ENCODE measurements at places on chromosomes 5 and 9.

- no peak for DNase-seq
Measured at GRCh38 chr5:171391996-171392577, 4.4 kb downstream of the NPM1 start.

DNA sequence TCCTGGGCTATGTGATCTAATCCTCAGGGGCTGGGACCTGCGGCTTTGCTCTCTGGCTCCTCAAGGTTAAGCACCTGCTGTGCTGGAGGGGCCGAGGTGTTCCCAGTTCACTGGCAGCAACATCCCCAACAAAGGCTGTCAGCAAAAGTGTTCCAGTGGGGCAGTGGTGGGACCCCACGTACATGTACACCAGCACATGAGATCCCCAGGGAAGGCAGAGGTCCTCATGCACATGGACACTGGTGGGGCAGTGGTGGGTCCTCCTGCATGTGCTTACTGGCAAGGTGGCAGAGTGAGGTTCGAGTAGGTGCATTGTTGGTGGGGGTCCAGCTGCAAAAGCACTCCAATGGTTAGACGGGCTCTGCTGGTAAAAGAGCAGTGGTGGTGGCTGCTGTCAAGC lies 255.6 kb upstream of the MPDZ start:
- DNase-seq: no peak

DNA sequence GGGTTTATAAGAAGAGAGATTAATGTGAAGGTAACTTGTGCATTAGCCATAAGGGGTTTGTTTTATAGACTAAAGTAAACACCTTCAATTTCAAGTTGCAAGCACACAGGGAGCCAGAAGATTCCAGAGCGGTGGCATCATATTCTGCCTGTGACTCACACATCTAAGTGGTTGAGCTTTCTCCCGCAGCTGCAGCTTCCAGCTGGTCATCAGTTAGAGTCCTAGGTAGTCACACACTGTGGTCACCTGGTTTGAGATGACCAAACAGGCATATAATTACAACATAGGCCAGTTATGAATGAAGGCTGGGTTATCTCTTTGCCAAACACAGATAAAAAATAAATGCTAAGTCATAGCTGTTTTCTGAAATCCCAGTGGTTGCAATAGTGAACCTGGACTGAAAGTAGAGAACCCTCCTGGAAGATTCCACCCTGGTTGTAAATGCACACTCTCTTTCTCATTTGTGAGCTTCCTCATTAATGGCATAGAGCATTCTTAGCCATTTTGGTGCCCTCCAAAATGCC lies 171.3 kb downstream of the GDNF start:
- no peak for DNase-seq

DNA sequence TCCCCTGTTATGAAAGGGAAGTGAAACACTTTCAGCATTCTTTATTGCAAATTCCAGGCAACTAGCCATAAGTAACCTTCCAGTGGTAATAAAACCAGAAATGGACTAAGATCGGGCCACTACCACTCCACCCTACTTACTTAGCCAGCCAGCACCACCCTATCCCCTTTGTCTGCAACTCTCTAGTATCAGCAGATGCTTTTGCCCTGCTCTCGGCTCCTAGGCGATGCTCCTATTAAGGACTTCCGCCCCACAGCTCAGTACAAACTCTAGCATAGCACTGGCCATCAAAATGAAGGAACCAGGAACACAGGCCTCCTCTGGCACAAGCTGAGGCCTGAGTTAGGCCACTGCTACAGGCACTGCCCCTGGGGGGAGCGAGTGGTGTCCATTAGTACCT lies 81.2 kb downstream of the GLDC start:
- no peak for DNase-seq

DNA sequence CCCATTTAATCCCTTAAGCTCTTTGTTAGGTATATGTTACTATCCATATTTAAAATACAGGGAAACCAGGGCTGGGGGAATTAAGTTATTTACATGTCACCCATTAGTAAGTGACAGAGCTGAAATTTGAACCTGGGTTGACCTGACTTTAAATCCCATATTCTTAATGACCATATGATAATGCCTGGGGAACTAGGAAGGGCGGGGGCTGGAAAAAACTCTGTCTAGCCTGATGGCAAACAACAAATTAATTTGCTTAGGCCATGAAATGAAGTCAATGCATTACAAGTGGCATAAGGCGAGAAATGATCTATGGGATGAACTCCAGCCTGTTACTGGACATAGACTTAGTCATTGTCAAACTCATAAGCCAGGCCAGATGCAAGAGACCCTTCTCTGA lies 325.7 kb upstream of the WWC1 start:
- no peak for DNase-seq

DNA sequence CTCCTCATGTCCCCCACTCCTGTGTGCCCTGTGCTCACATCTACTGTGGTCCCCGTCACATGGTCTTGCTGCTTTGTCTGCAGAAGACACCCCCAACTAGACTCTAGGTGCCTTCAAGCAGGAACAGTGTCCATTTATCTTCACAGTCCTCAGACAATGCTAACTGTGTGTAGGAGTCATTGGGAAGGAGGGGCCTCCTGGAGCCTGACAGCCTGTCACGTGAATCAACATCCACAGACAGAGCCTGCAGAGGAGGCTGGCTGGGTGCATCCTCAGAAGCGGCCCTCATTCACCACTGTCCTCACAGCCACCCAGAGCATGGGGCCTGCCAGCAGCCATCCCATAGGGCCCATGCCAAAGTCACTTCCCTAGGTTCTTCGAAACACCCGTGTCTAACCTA lies 98.7 kb downstream of the MED10 start:
- no peak for DNase-seq

DNA sequence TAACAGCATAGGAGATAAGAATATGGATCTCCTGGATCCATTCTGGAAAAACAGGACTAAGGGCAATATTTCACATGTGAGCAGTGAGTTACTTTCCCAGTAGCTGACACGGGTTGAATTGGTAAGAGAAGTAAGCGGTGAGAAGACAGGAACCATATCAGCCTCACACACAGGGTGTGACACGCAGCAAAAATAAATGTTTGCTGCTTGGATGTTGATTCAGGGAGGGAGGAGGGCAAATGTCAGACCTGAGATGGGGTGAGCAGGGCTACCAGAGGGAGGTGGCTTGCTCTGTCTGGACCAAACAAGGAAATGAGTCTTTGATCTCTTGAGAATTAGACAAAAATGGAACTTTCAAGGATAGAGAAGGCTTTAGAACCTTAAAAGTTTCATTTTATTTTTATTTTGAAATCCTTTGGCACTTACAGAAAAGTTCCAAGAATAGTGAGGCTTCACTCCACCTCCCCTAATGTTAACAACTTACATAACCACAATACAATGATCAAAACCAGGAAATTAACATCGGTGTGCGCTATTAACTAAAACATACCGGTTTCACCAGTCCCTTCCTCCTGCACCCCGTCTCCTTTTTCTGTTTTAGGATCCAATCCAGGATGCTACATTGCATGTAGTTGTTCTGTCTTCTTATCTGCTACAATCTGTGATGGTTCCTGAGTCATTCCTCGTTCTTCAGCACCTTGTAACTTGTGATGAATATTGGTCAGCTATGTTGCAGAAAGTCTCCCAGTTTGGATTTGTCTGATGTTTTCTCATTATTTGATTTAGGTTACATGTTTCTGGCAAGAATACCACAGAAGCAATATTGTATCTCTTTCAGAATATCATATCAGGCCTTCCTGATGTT lies 20.5 kb upstream of the ARHGEF28 start:
- no peak for DNase-seq

DNA sequence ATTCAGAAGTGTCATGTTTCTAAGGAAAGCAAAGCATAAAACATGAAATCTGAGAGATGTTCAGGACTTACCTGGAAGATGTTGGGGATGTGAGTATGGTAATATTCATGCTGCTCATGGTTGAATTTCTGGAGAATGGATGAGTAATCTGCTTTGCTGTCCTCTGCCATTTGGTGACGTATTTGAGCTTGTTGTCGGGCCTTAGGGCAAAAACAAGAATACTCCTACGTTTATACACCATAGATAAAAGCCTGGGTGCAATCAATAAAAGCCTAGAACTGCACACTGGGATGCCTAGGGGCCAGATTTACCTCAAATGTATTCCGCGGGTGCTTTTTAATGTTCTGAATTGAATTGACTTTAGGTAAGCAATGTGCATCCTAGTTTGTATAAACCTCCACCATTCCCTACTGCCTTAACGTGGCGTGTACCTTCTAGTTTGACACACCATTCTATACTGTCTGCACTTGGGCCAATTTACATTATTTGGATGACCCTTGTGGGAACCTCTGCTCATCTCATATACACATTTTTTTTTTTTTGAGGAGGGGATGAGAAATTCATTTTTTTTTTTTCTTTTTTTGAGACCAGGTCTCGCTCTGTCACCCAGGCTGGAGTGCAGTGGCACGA lies 94.4 kb downstream of the USP20 start:
- no peak for DNase-seq

- no peak for DNase-seq
Measured at GRCh38 chr5:141510850-141511601, 22.1 kb downstream of the PCDHGC5 start.

- no peak for DNase-seq
Measured at GRCh38 chr5:147369742-147370374, 135.0 kb downstream of the STK32A start.

GRCh38 chr9:89755821-89756220 lies 151.0 kb downstream of the GADD45G start:
- no peak for DNase-seq

DNA sequence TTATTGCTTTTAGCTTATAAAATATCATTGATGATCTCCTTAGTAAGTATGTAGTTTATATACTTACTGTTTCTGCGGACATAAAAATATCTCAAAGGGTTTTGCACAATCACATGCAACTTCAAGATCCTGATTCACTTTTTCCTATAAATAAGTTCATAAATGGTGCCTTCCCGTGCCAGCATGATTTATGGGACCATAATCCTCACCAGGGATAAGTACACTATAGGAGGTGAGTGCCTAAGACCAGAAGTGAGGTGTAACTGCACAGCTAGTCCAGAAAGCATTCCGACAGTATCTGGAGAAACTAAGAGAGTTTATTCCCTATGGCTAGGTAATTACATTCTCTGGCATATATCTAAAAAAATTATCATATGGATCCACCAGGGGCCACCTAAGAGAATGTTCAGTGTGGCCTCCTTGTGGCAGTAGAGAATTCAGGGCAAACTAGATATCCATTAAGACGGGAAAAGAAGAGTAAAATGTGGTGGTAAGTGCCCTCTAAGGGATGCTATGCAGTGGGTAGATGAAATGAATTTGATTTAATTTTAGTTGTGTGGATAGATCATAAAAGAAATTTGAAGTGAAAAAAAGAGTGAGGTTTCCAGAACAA lies 402.5 kb upstream of the SLC24A2 start:
- DNase-seq: no peak

DNA sequence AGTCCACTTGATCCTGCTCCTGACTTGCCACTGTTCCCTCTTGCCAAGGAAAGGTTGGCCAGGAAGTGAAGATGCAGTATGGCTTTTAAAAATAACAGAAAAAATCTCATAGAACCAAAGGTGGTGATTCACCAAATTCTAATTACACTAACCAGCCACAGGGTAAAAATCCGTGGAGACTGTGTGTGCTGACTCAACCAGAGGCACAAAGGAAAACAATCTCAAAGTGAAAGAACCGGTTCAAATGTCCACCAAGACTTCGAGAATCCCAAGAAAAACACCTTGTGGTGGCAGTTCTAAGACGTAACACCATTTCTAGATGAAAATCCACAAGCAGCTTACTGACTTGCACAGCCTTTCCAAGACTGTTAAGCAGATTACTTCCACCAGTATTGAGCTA lies 279.1 kb downstream of the TLE1 start:
- no peak for DNase-seq

DNA sequence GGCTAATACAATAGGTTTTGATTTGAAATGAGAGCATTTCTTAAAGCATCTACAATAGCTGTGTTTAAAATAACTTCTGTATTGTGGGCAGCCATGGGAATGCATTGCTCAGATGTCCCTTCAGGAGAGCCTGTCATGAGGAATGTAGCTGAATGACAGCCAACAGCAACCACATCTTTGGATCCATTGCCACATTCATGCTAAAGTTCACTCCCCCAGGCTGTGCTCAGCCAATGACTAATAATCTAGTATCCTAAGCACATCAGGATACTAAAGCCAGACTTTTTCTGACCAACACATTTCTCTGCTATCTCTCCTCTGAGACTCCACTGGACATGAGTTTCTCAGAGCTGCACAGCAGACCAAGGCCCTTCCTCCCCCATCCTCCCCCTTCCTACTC lies 45.5 kb downstream of the HTR1A start:
- DNase-seq: no peak

DNA sequence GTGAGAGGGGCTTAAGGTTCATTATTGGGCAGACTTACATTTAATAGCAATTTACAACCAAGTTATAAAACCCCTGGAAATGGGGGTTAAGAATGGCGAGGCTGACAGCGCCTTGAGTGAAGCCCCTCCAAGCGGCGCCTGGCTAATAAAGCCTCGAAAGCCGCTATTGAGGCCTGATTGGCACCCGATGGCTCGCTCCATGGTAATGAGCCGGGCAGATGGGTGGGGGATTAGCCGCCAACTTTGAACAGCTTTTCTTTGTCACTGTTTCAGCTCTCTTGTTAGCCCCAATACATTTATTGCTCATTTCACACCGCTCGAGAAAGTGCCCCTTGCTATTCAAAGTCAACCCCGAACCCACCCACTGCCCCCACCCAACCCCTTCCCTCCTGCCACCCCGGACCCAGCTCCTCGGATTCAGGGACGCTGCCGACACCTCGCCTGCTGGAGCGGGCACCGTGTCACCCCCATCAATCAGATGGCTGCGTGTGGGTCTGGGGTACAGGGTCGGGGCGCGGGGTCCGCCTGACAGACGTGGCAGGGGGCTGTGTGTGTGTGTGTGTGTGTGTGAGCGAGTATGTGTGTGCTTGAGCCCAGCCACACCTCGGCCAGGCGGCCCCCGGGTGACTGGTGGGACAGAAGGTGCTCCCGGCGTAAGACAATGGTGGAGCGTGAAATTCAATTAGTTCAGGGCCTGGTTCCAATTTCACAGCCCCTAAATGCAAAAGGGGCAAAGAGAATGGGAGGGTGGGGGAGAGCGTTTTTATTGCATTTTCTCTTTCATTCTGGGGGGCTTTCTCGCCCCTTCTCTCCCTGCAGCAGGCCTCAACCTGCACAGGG lies 34.2 kb downstream of the ASS1 start:
- DNase-seq: no peak

- DNase-seq: no peak
Measured at GRCh38 chr5:156846914-156847313, 3.2 kb upstream of the PPP1R2B start.

DNA sequence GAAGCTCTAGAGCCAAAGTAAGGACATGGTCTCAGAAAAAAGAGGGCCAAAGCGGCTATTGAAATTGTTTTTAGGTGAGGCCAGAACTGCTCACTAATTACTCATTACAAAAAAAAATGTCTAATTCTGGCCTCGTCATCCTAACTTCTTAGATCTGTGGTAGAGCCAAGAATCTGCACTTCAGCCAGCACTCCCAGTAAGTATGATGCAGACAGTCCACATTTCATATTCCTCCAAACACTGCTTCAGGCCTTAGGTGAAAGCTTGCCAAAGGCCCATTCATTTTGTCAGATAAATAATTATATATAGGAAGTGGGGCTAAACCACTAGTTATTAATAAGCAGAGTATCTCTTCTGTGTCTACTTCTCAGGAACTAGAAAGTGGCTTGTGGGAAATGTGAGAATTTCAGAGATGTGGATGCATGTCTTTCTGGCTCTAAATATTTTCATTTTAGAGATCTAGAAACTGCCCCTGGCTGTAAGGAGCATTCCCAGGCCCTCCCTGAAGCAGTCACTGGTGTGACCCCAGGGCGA lies 554.0 kb downstream of the TLE4 start:
- DNase-seq: no peak

GRCh38 chr5:107878661-107879060 lies 207.9 kb upstream of the EFNA5 start:
- no peak for DNase-seq

- peak; percentile 50 for DNase-seq
Measured at GRCh38 chr5:108380531-108381349, 1.2 kb downstream of the FBXL17 start.

All from T-helper 9 cell (primary cell).